ENCODE measurements at places on chromosomes 1 and 21.

DNA sequence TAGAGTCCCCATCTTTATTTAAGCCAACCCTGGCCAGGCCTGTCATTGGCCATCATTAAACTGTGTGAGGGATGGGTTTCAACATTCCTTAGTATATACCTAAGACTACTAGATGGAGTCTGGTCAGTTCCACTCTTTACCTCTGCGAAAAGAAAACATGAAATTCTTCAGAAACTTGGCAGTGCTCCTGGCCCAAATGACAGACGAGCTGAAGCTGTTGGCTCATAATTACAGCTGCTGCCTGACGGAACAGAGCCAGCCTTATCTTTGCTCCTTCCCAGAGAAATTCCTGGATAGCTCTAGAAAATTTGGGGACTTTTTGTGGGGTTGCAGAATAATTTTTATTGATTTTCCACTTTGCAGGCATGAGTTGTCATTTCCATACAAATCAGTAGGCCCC, 30.4 kb downstream of the NPHS2 start:
- no peak for DNase-seq

GRCh38 chr1:51310871-51311613, 19.3 kb downstream of the TTC39A start:
- DNase-seq = peak; percentile 47

DNA sequence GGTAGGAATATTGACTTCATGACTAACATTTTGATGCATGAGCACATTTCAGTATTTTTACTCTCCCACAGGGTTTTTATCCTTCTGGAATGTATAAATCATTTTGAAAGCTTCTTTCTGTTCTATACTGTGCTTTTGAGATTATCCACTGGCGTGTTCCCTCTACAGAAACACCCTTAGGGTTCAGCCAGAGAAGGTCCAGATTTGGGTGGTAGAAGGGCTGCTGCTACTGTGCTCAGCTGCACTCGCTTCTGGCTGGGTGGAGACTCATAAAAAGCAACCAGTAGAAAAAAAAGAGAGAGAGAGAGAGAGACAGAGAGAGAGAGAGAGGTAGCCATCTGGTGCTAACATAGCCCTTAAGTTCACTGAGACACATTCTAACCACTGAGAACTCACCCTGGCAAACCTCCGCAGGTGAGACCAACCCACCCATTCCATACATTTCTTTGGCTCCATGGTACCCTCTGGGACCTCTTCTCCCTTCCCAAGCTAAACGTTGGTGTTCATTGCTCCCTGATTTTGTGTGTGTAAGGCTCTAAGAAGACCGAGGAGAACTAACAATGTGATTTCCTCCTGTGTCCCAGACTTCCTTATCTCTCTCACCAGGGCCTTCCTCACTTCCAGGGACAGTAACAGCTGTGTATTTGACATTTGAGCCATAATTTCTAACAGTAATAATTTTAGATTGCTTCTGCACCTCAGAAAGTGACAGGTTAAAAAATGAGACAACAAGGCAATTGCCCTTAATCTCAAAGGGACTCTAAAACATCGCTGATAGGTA, 7.2 kb downstream of the APCS start:
- DNase-seq = no peak

GRCh38 chr1:206441336-206441967, 28.8 kb upstream of the IKBKE start:
- DNase-seq = no peak

DNA sequence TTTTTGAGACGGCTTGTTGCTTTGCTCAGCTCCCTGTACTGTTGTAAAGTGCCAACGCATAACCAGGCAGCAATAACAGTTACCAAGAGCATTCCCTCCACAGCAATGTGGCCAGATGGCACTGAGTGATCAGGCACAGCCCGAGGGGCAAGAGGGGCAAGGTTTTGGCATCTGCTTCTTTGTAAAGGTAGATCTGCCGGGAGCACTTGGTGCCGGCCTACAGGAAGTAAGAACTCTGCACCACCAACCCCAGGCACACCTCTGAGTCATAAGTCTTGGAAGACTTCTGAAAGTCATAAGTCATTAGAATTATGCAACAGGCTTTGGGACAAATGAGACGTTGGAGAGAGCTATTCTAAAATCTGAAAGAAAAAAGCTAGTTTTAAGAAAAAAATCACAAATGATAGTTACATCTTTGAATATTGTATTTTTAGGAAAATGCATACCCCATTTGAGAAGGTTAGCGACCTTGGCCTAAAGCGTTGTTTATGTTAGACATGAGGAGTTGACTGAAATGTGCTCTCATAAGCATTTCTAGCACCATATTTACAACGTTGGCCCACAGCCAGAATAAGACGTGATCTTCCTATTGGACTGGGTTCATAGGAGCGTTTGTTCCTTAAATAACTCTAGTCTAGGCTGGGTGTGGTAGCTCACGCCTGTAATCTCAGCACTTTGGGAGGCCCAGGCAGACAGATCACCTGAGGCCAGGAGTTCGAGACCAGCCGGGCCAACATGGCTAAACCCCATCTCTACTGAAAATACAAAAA, 37.7 kb upstream of the MAP10 start:
- peak; percentile 63 for DNase-seq

GRCh38 chr21:41023936-41024335, 144.0 kb upstream of the BACE2 start:
- DNase-seq = no peak

DNA sequence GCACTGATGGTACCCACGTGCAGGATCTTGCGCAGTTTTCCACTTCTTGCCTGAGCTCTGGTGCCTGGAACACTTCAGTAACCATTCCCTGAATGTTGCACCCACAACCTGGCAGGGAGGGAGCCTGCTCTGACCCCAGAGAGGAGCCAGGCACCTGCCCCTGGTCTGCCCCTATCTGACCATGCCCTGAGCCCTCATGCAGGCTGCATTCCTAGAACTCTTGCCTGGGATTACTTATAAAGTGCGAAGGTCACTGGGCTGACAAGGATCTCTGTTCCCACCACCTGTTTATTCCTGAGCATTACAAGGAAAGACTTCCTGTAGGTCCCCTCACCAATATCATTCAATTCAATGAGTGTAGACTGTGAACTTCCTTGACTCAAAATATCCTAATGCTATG, 191.9 kb upstream of the FMN2 start:
- DNase-seq = no peak

- DNase-seq = no peak
These were observed 89.3 kb downstream of the LBR start for GRCh38 chr1:225338545-225338944.

DNA sequence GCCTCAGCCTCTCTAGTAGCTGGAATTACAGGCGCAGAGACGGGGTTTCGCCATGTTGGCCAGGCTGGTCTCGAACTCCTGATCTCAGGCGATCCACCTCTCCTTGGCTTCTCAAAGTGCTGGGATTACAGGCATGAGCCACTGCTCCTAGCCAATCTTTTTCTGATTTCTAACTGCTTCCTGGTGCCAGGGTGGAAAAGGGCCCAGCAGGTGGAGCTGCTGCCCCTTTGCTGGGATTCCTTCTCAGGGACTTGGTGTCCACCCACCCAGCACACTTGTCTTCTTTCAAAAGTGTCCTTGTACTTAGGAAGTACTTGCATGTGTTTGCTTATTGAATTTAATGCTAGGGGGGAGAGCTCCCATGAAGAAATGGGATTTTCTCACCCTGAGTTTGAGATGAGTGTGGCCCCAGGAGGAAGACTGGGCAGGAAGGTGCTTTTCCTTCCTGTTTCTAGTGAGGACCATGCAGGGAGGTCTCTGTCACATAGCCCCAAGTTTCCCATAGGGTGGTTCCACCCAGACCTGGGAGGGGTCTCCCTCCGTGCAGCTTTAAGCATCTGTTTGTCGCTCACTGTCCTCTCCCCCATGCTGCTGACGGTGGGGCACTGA, 14.2 kb downstream of the UTP11 start:
- DNase-seq = peak; percentile 74

- no peak for DNase-seq
These were observed 9.8 kb downstream of the BTG3 start for GRCh38 chr21:17602874-17603273.

GRCh38 chr1:81702079-81702715, 98.5 kb upstream of the ADGRL2 start:
- DNase-seq = no peak

- no peak for DNase-seq
These were observed 27.6 kb upstream of the PKP1 start for GRCh38 chr1:201255479-201256362.

DNA sequence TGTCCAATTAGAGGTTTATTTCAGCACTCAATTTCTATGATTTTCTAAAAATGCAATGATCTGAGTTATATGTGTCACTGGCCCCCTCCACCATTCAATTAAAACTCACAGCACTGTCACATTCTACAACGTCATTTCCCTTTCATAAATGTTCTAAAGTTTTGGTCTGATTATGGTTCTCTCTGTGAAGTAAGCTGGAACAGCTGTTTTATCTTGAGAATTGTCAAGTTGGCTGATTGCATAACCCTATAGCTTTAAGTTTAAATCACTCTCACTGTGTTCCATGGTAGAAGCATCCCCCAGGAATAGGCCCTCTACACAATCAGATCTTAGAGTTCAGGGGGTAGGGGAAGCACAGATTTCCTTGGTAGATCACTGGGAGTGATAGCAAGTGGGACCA, 41.4 kb upstream of the DNASE2B start:
- DNase-seq = no peak

Data from suppressor macrophage (primary cell).